Stimulated activated CD4-positive, alpha-beta T cell treated with anti-CD3 and anti-CD28 coated beads, Interleukin-1b, Interleukin-23, amount 100 ng/mL, for 1 hour (primary cell): ENCODE measurements at places on chromosomes 2 and 18.

DNA sequence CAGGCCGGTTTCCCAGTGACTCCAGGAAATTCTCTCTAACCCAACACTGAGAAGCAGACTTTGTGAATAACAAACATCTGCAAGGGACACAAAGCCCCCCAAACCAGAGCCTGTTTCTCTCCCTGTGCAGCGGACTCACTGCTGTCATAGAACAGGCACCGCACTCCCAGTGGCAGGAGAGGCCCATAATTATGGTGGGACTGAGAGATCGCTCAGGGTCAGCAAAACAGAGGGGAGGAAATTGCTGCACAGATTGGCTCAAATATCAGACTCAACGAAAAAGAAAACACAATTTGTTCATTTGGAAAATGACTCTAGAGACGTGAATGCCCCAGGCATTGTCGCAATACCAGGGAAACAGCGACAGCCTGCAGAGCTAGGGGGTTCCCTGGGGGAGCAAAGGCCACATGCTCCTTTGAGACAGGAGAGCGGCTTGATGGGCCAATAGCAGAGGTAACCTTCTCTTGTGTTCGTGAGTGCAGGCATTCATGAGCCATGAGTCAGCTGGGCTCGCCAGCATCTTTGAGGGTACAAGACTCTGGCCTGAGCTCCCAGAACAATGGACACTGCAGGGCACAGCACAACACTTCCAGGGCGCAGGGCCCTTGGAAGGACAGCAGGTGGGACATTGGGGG lies 143.3 kb upstream of the KLHL29 start:
- DNase-seq = no peak

GRCh38 chr18:79765491-79766245 lies 32.1 kb upstream of the KCNG2 start:
- DNase-seq = no peak

DNA sequence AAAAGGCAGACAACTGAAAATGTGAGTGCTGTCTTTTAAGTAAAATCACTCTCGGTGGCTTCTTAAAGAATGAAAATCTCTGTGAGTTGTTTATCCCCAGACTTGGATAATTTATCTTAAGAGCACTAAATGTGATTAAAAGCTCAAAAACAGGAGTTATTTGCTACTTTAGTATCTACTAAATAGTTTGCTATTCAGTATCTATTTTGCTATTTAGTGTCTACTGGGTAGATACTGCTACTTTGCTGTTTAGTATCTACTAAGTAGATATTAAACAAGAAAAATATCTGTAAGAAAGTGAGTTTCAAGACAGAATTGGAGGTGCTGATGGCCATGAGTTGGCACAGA lies 1.4 kb upstream of the KCNG3 start:
- DNase-seq = no peak

DNA sequence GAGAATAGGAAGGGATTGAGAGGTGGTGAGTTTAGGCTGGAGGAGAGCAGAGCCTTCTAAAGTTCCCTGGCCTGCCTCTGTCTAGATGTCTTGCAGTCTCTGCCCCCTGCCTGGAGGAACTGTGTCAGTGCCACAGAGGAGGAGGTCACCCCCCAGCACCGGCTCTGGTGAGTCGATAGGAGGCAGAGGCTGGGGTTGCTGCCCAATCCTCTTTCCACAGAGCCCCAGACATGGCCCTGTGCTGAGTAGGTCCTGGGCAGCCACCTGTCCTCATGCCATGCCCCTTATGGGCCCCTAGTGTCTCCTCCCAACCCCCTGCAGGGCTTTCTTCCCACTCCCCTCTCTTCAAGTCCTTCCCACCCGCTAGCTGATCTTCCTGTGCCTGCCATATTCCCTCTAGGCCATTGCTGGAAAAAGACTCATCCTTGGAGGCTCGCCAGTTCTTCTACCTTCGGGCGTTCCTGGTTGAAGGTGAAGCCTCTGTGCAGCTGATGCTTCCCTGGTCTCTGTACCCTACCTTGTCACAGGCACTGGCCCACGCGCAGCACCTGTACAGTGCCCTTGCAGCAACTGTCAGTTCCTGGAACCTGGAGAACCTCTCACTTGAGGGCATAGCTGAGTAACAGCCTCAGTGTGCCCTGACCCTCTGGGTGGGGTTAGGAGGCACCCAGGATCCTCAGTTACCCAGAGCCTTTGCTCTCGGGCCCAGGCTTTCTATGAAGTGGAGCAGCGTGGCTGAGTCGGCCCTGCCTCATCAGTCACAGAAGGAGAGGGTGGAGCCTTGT lies 13.2 kb upstream of the SLC4A3 start:
- no peak for DNase-seq

DNA sequence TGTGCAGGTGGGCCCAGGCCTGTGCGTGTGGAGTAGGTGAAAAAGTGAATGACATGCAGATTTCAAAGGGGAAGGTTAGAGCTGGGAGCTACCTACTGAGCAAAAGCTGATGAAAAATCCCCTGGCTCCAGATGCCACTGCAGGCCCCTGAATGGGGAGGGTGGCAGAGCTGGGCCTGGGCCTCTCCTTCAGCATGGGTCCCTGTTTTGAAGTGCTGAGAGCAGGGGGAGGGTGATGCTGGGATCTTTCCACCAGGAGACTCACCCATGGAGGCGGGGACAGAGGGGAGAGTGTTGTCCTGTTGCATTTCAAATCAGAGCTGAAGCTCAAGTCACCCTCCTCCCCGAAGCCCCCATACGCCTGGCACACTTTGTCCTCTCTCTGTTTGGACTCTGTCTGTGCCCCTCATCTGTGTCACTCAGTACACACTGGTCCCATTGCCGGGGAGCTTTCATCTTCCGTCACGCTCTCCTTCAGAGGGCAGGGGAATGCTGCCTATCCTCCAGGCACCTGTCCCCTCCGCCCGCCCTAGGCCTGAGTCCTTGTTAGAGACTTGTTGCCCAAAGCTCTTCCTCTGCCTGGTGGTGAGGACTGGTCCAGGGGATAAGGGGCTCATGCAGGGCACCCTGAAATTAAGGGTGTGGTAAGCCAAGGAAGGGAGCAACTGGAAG lies 206.6 kb downstream of the HAUS1 start:
- no peak for DNase-seq

DNA sequence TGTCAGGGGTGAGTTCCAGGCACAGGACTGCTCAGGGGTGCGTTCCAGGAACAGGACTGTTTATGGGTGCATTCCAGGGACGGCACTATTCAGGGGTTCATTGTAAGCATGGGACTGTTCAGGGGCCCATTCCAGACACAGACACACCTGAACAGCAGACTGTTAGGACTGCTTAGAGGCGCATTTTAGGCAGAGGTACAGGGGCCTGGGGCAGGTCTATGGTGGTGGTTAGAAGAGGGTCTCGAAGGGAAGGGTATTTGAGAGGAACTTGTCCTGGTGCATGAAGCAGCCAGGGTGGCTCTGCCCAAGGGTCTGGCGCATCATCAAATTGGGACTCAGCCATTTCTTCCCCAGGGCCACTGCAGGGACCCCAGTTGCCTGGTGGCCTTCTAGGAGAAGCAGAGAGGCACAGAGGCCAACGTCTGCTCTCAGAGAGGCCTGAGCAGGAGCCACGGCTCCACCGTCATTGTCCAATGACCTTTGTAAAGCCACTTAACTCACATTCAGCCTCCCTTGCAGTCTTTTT lies 14.8 kb upstream of the MLPH start:
- no peak for DNase-seq

- DNase-seq = no peak
Measured at GRCh38 chr2:145524836-145525235, 1004.9 kb upstream of the ZEB2 start.

DNA sequence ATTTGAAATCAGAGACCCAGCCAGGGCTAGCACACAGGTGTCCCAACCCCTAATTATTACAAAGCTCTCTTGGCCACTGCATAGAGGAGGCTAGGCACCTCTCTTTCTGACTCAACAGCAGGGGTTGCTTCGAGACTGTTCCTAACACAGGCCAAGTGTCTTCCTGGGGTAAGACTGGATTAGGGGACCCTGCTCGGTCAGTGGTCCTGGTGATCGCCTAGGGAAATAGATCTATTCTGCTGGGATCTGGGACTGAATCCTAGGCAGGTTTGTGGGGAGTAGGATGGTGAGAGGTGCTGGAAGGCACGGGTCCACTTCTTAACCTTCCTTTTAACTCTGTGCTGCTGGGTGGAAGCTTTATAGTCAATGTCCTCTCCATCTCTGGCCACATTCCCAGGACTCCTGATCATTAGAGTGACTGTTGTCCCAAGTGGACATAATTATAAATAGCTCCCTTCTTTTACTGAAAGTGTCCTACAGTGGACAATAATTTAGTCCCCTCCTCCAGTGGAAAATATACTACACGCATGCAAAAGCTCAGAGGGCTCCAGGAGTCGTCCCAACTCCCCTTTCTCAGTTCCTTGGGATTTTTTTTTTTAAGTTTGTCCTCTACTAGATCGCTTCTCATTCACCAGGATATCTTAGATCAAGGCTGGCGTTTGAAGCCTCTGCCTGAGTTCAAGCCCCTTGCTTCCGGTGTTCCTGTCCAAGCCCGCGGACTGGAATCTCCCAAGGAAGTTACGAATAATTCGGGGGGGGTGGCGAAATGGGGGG lies 1.3 kb upstream of the TRIB2 start:
- DNase-seq = no peak

- DNase-seq = no peak
Measured at GRCh38 chr18:8976606-8977005, 125.9 kb upstream of the NDUFV2 start.

DNA sequence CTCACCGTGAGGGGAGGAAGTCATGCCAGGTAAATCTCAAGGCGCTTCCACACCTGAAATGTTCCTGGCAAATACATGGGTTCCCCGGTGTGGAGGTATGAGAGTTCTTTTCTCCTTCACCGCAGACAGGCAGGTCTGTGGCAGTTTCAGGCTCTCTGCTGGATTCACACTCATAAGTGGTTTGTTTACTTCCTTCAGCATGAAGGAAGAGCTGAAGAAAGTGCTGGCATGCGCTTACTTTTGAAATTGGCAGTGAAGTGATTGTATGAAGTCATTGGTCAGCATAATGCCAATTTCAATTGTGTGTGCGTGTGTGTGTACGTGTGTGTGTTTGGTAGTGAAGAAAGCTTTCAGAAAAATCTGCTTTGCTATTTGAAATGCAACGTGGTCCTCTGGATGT lies 43.4 kb downstream of the RNF144A start:
- no peak for DNase-seq

DNA sequence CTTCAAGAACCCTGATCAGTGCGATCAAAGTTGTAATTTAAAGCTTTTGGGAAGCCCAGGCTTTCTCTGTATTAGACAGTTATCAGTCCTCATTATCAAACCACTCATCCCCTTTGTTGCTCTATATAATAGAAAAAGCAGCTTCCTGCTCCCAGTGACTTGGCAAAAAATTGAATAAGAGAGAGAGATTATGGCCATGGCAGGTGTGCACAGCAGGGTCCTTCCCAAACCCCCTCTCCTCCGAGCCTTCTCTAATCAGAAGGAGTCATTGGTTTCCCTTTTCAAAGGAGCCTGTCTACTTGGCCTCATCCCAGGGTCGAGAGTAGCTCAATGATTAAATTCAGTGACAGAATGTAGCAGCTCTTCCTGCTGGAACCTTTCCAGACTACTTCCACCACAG lies 81.5 kb downstream of the SEMA4F start:
- no peak for DNase-seq

DNA sequence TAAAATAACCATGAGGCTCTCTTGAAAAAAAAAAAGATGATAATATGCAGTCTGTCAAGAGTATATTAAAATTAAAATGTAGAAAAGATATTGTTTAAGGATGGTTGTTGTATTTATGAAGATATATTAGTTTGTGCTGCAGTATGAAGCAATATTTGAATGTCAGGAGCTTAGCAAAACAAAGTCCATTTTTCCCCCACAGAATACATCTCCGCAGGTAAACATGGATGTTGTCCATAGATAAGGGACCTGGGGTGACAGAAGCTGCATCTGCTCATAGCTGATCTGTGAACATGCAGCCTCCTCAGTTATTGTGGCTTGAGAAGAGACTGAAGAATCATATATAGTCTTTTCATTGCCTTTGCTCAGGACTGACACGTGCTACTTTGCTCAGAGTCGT lies 366.1 kb upstream of the MMADHC start:
- DNase-seq = no peak

DNA sequence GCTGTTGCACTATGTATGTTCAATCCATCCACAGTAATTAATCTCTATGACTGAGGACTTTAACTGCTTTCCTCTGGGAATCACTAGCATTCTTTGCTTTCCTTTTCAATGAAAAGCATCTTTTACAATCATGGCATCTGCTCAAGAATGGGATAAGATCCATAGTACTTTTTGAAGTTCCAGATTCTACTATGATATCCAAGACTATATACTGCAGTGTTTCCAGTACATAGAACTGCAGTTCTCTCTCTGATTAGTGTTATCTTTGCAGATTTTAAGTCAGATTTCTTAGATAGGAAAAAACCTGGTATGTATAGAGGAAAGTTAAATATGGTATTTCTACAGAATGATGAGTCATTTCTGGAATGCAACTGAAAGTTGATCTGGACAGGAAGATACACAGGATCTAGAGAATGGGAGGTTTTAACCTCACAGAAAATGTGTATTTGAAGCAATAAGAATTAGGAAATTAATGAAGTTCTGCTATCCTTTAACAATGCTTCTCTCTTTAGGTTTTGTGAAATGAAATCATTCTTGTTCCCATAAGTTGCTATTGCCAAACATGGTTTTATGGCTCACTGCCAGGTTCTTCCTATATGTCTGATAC lies 670.7 kb downstream of the ERBB4 start:
- no peak for DNase-seq
